Right renal cortex interstitium (tissue), 3 donors: ENCODE measurements at places on chromosomes 6 and 20.
A peak's percentile ranks its signal among the peaks of the same experiment; 100 is the strongest.

DNA sequence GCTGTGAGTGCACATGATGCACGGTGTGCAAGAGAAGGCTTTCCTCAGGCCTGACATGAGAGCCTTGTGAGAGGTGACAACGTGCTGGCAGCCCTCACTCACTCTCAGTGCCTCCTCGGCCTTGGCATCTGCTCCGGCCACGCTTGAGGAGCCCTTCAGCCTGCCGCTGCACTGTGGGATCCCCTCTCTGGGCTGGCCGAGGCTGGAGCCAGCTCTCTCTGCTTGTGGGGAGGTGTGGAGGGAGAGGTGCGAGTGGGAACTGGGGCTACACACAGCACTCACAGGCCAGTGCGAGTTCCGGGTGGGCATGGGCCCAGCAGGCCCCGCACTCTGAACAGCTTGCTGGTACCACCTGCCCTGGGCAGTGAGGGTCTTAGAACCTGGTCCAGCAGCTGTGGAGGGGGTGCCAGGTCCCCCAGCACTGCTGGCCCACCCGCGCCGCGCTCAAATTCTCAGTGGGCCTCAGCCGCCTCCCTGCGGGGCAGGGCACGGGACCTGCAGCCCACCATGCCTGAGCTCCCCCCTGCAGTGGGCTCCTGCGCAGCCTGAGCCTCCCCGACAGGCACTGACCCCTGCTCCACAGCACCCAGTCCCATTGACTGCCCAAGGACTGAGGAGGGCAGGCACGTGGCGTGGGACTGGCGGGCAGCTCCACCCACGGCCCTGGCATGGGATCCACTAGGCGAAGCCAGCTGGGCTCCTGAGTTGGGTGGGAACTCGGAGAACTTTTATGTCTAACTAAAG lies 74.9 kb upstream of the BMP5 start:
- no peak for DNase-seq

DNA sequence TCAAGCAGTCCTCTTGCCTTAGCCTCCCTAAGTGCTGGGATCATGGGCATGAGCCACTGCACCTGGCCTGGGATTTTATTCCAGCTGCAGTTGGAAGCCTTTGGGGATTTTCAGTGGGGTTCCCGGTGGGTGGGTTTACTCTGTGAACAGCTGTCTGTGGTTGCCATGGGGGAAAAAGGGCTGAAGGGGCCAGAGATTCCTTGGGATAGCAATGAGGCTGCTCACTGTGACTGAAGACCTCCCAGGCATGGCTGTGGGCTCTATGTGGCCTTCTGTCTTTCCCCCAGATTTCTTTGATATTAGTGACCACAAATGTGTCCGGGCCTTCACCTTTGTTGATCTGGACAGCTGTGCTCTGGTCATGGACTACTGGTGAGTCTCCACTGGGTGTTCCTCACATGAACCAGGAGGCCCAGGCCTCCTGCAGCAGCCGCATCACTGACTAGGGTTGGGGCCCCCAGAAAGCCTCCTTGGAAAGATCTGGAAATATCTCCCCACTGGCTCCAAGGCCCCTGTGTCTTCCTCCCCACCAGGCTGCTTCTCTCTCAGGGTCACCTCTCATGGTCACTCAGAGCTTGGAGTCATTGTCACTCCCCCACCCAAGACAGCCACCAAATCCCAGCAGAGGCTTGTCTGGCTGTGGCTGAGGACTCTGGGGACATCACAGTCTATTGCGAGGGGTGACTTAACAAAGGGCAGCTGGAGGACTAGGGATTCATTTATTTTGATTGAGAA lies 33.4 kb downstream of the EFCAB8 start:
- DNase-seq = no peak

- DNase-seq = no peak
Measured at GRCh38 chr20:34689486-34689885, 12.6 kb upstream of the PIGU start.

- DNase-seq = no peak
Measured at GRCh38 chr6:2244261-2245102, 923 bp downstream of the GMDS start.

- DNase-seq = no peak
Measured at GRCh38 chr20:59955131-59955796, 3.0 kb upstream of the CDH26 start.

GRCh38 chr6:154614101-154614500 lies 103.6 kb upstream of the CNKSR3 start:
- no peak for DNase-seq

GRCh38 chr6:17161076-17161475 lies 59.2 kb downstream of the STMND1 start:
- no peak for DNase-seq

DNA sequence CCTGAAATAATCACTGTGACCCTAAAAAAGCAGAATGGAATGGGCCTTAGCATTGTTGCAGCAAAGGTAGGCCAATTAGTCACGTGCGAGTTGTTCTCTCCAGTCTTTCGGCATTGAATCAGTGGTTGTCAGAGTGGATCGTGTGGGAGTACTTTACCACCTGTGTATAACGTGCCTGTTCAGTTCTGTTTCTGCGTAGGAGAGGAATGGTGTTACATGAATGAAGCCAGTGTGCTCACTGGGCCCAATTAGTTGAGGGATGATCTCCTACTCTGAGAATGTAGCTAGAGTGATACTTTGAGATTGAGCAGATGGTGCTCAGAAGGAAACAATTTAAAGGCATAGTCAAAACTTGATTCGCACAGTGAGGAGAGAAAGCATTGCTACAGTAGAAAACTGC lies 72.4 kb upstream of the KIF25 start:
- DNase-seq = no peak

- DNase-seq = no peak
Measured at GRCh38 chr6:3729603-3730344, 21.7 kb downstream of the PXDC1 start.

DNA sequence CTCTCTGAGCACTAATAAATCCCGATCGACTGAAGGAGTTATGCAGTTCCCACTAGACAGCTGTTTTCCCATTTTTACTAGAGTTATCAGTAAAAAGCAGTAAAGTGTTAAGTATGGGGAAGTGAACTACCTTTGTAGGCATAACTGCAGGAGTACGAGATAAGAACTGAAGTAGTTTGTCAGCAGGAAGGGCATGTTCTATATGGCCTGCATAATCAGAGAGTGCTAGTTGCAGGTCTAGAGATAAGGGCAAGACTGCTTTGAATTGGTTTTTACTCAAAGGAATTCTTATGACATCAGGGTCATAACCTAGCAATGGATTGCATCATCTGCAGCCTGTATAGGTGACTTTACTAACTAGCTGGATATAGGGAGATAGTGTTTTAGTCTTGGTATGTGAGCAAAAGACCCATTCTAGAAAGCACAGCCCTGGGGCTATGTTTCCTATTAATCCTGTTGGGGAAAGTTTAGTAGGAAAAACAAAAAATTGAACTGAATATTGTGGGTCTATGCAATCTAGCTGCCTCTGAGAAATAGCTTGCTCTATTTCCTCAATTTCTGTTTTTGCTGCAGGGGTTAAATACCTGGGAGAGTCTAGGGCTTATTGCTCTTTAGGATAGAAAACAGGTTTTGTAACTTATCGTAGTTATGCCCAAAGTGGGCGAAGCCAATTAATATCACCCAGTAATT lies 22.6 kb upstream of the CRISP1 start:
- no peak for DNase-seq

DNA sequence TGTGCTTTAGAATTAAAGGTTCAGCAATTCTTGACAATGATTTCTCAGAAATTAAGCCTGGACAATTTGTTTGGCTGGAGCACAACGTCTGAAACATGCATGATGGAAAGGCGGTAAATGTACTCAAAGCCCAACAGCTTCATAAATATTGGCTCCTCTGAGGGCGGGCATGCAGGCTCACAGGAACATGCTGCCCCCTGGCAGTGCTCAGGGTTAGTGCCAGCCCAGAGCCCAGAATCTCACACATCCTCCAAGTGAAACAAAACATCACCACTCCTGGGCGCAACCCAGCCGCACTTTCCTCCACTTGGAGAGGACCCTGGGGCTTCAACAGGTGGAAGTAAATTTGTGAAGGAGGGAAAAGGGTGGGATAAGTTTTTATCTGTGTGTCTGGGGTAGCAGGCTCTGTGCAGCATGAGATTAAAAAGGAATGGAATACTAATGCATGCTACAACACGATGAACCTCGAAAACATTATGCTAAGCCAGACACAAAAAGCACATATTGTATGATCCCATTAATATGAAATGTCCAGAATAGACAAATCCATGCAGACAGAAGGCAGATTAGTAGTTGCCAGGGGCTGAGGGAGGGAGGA lies 54.1 kb upstream of the PTPRT start:
- peak; percentile 1 for DNase-seq

GRCh38 chr6:152978058-152978457 lies 4.8 kb downstream of the FBXO5 start:
- DNase-seq = no peak

GRCh38 chr20:11790046-11790445 lies 127.6 kb upstream of the BTBD3 start:
- no peak for DNase-seq

DNA sequence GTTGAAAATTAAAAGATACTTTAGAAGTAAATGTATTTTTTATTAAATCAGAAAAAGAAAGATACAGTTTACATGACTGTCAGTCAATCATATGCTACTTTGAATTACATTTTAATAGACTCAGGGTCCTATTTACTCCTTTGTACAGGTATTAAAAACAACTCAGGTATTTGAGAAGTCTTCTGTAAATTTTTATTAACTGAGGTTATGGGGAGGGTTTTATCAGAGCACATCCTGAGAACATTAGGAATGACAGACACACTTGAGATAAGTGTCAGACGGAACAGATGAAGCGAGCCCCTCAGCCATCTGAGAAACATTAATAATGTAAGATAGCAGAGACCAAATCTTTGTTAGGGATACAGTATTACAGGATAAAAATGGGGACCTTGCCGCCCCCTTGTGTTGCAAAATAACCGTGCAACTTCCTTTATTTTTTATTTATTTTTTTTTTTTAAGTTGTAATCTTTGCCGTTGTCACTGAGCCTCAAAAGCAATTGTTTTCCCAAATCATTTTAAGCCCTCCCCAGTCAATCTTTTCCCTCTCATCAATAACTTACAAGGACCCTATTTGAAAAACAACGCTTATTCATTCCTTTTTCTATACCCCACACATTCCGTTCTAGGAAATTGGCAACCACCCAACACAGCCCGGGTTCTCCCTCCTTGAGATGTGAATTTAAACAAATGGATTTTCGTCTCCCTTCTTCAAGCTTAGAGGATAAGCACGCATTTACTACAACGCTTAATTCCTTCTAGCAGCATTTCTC lies 126.7 kb downstream of the BCAS1 start:
- DNase-seq = no peak

DNA sequence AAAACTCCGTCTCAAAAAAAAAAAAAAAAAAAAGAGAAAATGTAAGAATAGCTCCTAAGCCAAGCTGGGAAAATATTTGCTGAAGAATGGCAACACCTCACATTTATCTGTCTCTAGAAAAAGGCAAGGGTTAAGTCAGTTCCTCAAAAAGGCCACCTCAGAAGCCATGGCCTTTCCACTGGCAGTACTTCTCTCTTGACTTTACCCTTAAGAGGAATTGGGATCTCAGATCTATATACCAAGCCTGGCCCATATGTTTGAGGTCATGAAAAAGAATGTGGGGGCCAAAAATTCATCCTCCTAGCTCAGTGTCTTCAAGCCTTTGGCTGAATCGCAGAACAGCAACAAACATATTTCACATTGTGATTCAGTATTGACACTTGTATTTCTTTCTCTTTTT lies 10.9 kb upstream of the NCOA3 start:
- DNase-seq = no peak

- no peak for DNase-seq
Measured at GRCh38 chr20:19327401-19327800, 115.0 kb downstream of the SLC24A3 start.

- DNase-seq = no peak
Measured at GRCh38 chr6:83273596-83273995, 80.4 kb downstream of the RWDD2A start.

DNA sequence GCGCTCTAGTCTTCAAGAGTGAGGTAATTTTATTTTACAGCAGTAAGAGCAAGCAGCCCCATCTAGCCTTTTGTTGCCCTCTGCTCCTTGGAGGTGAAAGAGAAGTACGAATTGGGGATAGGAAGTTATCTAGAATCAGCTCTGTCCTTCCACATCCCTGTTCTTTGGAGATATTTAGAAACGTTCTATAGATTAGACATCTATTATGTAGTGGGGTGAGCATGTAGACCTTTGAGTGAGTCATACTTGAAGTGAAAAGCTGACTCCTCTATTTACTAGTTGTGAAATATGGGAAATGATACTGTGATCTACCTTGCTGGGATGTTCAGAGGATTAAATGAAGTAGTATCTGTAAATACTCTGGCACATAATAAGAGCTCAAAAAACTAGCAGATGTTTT lies 36.0 kb upstream of the SLC35D3 start:
- DNase-seq = no peak

GRCh38 chr20:38032585-38033329 lies 499 bp downstream of the TTI1 start:
- DNase-seq = no peak

DNA sequence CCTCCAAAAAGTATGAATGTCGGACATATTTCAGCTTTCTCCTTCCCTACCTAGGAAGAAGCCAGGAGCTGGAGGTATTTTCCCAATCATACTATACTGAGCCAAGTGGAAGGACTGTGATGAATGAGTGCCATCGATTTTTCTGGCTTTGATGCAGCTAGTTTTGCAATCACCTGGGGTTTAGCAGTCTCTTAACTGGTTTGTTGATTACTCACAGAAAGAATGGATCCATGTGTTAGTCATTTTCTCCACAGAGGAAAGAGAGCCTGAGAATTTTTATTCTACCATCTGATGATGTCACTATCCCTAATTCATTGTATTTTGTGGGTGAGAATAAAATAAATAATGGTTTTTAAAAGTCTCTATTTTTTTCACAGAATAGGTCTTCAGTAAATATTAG lies 282.9 kb upstream of the RNF217 start:
- DNase-seq = no peak

- no peak for DNase-seq
Measured at GRCh38 chr20:7248281-7249201, 481.1 kb downstream of the BMP2 start.

- no peak for DNase-seq
Measured at GRCh38 chr6:5599127-5599526, 337.8 kb downstream of the FARS2 start.

DNA sequence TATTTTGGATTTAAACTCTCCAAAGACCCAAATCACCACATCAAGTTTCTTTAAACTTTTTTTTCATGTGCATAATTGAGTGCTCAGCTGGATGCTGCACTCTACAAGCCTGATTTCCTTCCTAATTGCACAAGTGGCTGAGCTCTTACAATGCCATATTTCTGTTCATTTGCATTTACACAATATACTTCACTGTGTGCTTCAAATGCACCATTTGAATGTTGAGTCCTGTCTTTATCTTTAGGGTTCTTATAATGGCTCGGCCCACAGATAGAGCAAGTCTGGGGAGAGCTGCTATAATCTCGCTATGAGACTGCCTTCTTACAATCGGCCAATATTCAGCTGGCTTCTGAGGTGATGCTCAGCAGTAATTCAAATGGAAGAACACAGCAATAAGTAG lies 200.6 kb upstream of the MAP3K7 start:
- no peak for DNase-seq

GRCh38 chr6:4324746-4325145 lies 189.4 kb upstream of the ECI2 start:
- DNase-seq = no peak

GRCh38 chr20:19094959-19095541 lies 117.4 kb upstream of the SLC24A3 start:
- no peak for DNase-seq
